ENCODE measurements at places on chromosomes 3 and 15.
A peak's percentile ranks its signal among the peaks of the same experiment; 100 is the strongest.

GRCh38 chr3:144229330-144229729, 257.7 kb downstream of the DIPK2A start:
- no peak for DNase-seq

GRCh38 chr3:16183601-16184270, 9.3 kb downstream of the GALNT15 start:
- DNase-seq: peak; percentile 38

GRCh38 chr15:36594556-36595090, 15.2 kb downstream of the CDIN1 start:
- DNase-seq: no peak

- DNase-seq: no peak
Observed at GRCh38 chr3:119557877-119558269, 1.5 kb downstream of the CD80 start.

GRCh38 chr3:53040351-53040820, 5.5 kb downstream of the SFMBT1 start:
- DNase-seq: no peak

DNA sequence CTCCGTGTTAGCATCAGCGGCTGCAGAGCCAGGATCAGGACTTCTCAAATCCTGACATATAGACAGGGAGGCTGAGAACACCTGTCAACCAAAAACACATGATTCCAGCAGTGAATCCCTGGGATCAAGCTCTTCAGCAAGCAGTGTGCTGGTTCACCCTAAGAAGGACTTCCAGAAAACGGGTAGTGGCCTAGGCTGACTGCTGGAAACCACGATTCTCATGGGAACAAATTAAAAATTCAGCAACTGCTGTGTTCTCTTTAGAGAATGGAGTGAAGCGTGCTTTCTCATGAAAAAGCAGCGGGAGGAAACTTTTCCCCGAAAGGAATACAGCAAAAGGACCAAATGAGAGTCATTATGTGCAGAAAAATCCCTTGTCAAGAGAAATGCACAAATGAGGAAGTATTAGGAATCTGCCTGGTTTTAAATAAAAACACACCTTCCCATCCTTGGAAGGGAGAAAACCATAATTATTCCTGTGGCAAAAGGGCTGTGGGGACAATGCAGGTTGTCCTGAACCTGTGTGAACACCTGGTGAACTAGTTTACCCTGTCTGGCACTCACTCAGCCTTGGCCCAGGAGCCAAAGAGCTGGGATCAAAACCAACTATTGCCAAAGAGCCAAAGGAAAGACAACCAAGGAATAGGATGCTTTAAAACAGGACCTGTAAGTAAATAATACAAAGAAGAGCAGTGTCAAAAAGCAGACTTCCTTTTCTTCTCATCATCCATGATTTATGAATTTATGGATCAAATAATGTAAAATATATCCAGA, 13.4 kb downstream of the IL12A start:
- DNase-seq: no peak

DNA sequence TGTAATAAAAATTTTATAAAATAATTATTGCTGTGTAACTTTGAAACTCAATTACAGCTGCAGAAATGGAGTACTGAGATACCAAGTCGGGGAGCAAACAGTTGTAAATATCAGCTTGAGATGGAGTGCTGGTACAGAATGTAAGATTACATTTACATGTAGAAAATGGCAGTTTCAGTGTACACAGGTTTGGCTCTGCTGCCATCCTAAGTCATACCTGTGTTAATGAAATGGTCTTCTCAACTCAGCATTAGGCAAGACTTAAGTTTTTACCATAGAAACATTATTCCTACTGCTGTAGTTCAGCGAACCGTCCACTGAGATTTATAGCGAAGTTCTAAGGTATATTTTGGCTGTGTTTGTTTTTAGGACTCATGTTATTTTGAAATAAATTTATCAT, 110.1 kb upstream of the TBL1XR1 start:
- no peak for DNase-seq
